ENCODE measurements at places on chromosomes 2 and 18.

DNA sequence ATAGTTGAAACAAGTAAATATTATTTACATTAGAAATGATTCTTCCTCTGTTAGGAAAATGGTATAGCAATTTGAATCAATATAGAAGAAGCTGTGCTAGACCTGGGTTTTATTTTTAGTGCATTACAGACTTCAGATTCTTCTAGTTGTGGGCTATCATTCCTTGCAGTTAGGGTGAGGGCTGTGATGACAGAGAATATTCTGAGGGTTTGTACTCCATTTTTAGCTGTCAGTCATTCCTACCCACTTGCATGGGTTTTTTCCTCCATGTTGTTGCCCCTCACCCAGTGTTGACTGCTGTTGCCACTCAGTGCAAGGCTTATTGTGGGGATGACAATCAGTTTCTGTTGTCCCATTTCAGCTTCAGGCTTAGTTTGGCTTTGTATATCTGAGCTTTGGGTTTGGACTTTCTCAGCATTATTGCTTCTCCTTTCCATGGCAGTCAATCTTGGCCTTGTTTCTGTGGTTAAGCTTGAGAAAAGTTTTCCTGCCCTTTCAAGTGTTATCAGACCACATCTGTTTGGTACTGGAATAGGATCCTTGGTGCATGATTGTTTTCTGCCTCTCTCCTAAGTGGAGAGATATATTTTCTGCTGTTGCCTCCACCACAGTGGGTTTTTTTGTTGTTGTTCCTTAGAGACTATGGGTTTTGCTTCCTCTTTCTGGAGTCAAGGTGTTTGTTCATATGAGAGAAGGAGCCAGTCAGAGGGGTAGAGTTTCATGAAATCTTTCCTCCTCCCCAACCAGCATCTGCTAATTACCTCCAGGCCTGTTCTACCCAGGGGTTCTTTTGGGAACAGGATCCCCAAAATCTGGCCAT lies 312.7 kb upstream of the CWC22 start:
- DNase-seq = no peak

GRCh38 chr2:120381661-120382060 lies 35.7 kb downstream of the INHBB start:
- DNase-seq = no peak

DNA sequence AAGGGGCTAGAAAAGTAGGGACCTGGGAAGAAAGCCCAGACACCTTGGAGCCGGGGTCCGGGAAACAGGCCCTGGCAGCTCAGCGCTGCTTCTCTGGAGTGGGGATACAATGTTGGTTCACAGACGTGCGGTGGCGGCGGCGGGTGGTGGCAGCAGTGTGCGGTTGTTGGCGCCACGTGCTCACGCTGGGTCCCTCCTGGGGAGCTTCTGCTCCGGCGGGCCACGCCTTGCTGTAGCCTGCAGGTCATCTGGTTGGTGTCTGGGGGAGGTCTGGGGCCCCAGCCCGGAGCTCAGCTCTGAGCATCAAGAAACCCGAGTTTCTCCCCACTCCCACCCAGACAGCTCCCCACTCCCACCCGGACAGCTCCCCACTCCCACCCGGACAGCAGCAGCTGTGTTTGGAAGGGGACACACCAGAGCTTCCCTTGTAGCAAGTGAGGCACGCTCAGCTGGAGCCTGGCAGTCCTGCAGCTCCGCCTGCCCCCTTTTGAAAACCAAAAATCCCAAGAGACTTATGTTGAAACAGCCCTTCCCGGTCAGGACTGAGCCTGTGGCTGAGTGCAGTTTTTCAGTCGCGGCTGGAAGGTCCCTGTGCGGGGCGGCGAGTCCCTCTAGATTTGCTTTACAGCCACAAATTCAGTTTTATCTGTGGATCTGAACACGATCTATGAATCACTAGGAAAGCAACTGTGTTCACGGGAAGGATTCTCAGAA lies 46.9 kb downstream of the NFATC1 start:
- DNase-seq = no peak

DNA sequence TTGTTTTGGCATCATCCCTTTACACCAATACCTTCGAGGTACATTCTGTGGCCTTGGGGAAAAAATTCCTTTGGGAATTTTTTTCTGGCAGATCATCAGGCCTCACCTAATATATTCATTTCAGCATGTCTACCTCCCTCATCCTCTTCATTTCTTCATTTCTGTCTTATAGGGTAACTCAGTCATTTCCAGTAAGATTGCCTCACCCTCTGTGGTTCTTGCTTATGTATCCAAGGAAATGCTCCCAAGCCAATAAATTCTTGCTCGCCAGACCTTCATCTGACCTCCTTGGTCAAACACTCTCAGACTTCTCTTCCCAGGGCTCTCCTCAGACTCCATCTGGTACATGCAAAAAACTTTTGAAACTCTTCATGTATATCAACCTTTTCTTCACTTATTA lies 265.6 kb downstream of the TMX3 start:
- no peak for DNase-seq

GRCh38 chr2:77301441-77301840 lies 220.7 kb downstream of the LRRTM4 start:
- no peak for DNase-seq
